CD4-positive, alpha-beta T cell treated with Interleukin-1 beta for 1 hour (primary cell): ENCODE measurements at places on chromosomes 2 and 18.

DNA sequence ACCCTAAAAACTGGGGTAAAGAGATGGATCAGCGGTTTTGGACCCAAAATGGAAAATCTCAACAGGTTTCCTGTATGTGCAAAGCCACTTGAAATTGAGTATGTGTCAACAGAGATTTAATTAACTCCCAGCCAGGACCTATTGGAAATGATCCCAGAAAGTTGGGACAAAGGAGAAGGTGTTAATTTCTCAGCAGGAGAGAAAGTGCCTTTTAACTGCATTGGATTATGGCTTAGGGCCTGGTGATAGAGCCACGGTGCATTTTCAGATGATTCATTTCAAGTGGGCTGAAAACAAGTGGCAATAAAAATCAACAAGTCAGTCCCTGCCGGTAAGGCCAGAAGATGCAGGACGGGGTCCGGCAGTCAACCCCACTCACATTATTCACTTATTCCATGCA is 80.2 kb upstream of the BCL11A start:
- DNase-seq: no peak

DNA sequence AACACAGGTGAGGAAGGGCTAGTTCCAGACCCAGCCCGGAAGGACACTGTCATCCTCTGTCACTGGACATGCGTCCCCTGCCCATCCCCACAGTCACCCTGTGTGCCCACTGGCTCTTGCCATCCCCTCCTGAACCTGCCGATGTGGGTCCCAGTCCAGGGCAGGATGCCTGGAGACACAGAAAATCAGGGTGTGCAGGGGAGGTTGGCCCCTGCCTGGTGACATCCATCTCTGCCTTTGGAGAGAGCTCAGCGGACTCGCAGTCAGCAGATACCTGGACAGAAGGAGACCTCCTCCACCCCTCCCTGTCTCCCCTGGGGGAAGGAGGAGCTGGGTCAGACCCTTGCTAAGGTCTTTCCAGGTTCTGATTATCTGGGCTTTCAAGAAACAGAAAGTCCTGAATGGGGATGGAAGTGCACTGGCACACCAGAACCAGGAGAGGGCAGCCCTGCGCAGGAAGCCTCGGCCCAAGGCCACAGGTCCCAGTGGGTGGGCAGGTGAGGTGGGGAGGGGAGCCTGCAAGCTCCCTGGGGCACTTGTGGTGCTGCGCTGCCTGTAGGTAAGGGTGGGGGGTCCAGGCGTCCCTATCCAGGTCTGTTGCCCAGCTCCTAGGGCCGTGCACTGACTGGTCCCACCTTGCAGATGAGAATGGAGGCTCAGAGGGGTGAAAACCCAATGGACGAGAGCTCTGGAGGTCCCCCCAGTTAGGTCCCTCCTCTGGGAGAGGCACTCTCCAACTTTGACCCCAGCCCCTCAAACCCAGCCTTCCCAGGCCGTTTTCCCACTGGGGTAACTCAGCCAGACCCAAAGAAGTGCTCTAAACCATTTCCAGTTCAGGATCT is 9.7 kb upstream of the OTOS start:
- DNase-seq: peak; percentile 12

DNA sequence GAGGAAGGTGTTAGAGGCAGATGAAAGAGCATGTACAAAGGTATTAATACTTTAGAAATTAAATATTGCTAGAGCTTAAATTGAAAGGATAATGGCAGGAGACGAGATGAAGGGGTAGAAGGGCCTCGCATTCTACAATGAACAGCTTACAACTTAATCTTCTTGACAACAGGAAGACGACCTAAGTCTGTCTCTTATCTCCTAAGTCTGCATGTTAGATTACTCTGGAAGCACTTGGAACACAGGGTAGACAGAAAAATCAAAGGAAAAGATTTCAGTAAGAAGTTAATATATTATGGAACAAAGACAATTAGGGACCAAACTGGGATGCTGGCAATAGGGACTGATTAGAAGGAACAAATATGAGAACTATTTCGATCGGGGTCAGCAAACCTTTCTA is 34.9 kb downstream of the SMC6 start:
- no peak for DNase-seq

DNA sequence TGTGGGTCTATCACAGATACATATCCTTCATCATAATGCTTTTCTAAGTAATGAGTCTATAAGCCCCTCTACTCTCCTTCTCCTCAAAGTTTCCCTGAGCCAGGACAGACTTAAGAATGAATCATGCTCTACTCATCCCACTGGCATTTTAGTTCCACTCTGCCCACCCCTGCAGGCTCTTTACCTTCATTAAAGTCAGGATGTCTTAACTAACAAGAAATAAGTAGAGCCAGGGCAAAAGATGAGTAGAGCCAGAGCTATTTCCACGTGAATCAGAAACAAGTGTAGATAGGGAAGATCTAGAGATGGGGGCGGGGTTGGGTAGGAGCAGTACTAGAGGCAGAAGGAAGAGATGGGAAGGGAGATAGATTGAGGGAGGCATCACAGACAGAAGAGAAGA is 790.5 kb downstream of the RNF144A start:
- no peak for DNase-seq

- no peak for DNase-seq
Observed at GRCh38 chr2:230891064-230891463, 26.3 kb downstream of the ITM2C start.

- no peak for DNase-seq
Observed at GRCh38 chr18:75105551-75106254, 103.2 kb downstream of the PTGR3 start.
